Esophagus squamous epithelium (tissue), 5 donors: ENCODE measurements at places on chromosomes 4 and X.

- no peak for DNase-seq
Observed at GRCh38 chr4:174561560-174561959, 39.3 kb upstream of the HPGD start.

GRCh38 chr4:98828801-98829200 lies 100.1 kb downstream of the EIF4E start:
- no peak for DNase-seq

GRCh38 chrX:84475596-84475995 lies 26.7 kb downstream of the HDX start:
- no peak for DNase-seq

DNA sequence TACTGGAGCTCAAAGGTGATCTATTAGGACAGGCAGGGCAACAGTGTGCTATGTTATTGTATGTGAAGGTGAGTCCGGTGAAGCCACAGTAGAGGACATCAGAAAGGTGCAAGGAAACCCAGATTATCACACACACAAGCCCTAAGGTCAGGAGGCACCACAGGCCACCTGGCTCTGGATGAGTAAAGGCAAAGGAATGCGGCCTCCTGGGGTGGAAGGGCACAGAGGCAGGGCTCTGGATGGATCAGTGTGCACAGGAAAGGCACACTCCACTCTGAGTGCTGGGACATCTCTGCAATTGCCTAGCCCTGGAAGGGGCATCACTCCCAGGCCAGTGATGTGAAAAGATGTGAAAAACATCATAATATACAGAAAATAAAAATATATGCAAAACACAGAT lies 683.5 kb downstream of the TRIML1 start:
- DNase-seq: no peak

- no peak for DNase-seq
Observed at GRCh38 chrX:111447298-111447697, 35.3 kb upstream of the DCX start.

DNA sequence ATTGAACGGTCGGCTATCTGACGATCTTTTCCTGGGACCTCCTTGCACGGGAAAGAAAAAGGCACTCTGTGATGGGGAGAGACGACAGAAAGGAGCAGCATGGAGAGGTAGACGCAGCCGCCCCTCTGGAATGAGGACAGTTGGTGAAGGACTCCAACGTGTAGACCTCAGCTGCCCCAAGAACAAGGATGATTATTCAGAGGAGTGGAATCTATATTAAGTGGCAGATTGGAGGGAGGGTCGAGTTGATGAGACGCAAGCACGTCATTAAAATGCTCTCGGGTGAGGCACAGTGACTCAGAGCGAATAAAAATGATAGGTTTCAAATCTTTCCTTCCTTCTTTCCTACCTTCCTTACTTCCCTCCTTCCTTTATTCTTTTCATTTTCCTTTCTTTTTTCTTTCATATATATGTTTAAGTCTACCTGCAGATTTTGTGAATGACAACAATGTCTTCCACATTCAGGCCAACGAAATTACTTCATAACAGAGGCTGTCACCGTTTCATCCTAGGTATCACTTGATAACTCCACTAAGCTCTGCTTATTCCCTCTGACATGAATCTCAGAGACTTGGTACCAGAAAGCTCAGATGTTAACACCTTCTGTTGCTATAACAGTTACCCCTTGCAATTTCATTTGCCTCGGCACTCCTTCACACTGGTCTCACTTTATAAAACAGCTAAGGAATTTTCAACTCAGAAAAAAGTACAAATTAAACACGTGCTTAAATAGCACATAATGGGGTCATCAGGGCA lies 110.0 kb upstream of the PPARGC1A start:
- no peak for DNase-seq

DNA sequence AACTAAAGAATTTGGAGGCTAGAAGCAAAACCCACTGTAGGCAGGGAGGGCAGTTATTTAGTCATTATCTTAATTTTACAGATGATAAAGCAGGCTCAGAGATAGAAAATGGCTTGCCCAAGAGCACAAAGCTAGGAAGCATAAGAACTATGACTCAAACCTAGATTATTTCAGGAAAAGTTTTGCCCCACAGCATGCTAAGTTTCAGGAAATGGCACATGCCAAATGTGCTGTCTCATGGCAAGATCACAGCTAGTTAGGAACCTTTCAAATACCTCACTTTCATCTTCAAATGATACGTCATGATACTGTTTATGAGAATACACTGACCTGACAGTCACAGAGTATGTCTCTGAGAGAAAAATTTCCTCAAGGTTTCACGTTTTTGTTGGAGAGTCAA lies 78.5 kb upstream of the SPANXC start:
- no peak for DNase-seq

DNA sequence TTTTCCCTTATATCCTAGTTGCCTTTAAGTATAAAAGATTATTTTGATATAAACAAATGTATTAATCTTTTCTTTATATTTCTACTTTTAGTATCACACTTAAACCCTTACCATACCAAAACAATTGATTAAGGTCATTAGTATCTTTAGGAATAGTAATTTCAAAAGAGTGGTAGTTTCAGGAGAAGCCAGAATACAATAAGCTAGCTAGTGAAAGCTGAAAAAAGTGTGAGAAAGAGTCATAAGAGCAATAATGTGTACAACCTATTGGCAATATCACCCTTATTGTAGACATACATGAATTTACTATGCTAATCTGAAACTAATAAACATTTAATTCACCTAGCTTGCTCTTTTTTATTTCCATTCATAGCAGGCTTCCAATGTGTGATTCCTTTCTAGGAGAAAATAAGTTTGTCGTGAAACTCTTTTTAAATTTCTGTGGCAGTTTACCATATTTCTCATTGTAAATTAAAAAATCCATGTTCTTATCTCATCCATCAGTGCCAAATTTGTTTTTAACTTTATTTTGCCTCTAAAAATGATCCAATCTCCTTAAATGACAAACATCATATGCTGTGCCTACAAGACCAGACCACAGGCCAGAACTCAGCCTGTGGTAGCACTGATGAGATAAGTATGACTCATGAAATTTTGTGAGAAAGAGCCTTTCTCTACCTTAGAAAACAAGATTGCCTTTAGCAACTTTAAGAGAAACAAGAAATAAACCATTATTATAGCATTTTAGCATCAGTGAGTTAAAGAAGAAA lies 8.1 kb downstream of the NEK1 start:
- no peak for DNase-seq

DNA sequence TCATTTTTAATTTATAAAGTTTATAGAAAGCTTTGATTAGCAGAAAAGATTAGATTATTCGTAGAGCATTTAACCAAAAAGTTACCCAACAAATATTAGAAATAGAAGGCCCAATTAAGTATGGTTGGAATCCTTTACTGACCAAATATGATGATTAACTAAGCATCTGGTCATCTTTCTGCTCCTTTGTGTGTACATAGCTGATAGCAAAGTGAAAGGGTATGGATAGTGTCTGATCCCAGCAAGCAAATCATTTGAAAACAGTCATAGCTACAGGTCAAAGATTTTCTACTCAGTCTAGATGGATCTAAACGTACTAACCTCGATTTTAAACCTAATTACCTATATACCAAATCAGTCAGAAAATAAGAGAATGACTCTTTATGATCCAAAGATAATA lies 7.3 kb upstream of the MAB21L2 start:
- DNase-seq: no peak

GRCh38 chr4:123867910-123868587 lies 471.5 kb downstream of the SPRY1 start:
- DNase-seq: no peak

DNA sequence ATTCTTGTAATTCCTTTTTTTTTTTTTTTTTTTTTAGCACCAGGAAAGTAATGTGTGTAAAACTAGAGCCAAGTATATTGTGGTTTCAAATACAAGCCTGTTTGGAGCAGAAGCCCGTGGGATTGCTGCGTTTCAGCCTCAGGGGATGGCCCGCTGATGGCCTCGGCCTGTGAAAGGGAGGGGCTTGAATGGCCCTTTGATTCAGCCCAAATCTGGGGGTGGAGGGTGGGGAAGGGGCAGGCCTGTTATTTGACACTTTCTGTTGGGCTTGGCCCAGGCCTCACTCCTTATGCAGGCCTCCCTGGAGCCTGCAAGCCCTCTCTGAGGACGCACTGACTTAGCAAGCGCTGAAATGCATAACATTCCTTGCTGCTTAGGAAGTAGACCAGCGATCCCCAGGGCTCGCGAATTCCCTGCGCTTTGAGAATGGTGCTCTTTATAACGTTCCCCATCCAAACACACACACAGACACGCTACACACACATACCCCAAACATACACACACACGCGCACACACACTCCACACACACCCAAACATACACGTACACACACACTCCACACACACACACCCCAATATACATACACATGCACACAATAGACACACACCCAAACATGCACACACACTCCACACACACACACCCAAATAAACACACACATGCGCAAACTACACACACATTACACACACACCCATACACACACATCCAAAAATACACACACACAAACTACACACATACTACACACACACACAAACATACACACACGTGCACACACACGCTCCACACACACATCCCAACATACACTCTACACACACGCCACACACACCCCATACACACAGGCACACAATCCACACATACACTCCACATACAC lies 29.6 kb downstream of the TLR10 start:
- DNase-seq: no peak

DNA sequence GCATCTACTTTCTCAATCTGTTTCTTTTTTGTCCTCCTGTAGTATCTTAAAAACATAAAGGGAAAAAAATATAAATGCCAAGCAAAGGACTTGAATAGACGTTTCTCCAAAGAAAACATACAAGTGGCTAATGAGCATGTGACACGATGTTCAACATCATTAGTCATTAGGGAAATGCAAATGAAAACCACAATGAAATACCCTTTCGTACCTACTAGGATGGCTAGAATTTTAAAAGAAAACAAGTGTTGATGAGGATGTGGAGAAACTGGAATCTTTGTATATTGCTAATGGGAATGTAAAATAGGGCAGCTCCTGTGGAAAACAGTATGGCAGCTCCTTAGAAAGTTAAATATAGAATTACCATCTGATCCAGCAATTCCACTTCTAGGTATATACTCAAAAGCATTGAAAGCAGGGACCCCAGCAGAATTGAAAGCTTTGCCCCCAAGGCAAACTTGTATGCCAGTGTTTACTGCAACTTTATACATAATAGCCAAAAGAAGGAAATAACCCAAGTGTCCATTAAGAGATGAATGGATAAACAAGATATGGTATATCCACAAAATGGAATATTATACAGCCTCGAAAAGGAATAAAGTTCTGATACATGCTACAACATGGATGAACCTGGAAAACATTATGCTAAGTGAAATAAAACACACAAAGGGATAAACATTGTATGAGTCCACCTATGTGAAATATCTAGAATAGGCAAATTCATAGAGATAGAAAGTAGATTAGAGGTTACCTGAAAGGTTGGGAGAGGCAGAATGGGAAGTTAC lies 138.3 kb downstream of the SH3KBP1 start:
- no peak for DNase-seq

DNA sequence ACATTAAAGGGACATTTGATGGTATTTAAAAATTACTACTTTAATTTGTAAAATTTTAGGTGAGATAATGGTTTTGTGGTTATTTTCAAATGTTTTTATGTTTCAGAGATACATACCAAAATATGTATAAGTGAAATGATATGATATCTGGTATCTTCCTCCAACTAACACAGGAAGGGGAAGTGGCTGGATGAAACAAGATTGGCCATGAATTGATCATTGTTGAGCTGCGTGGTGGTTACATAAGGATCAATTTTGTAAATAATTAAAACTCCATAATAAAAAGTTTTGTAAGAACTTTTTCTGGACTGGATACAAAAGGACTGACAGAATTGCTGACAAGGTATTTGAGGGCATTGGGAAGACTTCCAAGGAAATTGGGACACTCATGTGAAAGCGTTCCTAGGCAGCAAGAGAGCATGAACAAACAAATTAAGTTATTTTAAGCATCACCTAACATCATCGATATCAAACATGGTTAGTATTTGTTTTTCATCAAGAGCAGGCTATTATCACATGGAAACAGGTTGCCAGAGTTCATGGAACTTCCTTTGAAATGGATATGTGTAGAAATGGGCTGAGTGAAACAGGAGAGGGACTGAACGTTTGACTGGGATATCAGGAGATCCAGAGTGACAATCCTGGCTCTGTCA lies 4.4 kb upstream of the PGM2 start:
- DNase-seq: no peak

- no peak for DNase-seq
Observed at GRCh38 chr4:73396993-73397972, 6.8 kb upstream of the ALB start.

- DNase-seq: no peak
Observed at GRCh38 chr4:110632506-110633357, 9.9 kb upstream of the PITX2 start.

DNA sequence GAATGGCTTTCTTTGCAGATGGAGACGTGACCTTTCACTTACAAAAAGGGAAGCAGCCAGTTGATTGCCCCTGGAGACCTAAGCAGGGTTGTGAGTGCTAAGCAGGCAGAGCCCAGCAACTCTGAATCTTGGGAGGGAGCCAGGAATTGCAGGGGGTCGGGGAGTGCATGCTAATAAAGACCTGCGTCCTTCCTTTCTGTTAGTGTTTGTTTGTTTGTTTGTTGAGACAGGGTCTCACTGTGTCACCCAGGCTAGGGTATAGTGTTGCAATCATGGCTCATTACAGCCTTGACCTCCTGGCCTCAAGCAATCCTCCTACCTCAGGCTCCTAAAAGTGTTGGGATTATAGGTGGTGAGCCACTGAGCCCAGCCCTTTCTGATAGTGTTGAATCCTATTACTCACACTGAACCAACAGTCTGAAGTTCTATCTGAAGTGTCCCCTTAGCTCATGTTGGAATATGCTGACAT lies 137.4 kb downstream of the CEP135 start:
- DNase-seq: no peak

GRCh38 chrX:118495958-118496762 lies 545 bp downstream of the DOCK11 start:
- peak; percentile 32 for DNase-seq

DNA sequence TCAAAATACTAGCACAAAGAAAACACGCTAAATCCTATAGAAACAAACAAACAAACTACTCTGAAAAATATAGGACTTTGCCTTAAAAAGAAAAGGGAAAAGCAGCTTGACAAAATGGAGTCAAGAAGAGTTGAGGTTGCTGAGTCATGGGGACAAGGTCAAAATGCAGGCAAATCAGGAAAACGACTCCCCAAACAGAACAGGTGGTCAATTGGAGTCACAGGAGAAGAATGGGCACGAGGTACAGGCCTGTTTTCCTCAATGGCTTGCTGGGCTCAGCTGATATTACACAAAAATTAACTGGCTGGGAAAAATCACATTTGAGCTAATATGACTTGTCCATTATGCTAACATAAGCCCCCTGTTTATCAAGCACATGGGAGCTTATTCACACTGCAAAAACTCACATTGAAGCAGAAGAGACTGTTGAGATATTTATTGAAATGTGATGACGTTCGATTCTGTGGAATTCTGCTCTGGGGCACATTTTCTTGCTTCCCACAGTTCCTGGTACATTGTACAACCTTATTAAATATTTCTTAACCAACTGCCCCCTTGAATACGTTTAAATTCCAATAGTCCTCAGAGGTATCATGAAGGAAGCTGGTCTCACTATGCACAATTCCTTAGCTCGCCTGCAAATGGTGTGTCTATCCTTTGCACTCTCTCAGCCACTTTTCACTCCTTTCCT lies 1622.1 kb downstream of the STIM2 start:
- no peak for DNase-seq

- no peak for DNase-seq
Observed at GRCh38 chr4:80096175-80096850, 23.3 kb upstream of the ANTXR2 start.
